GM04503 (cell line): ENCODE measurements at places on chromosomes 4 and X.

DNA sequence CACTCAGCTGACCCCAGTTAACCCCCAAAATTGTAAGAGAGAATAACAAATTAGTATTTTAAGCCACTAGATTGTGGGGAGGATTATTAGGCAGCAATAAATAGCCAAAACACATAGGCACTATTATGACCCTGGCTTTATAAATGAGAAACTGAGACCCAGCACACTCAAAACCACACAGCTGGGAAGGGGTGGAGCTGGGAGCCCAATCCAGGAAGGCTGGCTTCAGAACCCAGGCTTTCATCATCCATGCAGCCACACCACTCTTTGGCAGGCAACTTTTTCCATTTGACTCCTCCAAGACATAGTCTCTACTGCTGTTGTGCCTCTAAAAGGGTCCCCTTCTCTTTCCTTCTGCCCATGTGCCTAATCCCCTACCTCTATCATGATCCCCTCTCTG is 253.8 kb downstream of the DHX15 start:
- DNase-seq, result no peak

- no peak for DNase-seq
These were observed 102.6 kb downstream of the FSTL5 start for GRCh38 chr4:162061214-162061613.

- no peak for DNase-seq
These were observed 274.3 kb upstream of the NR3C2 start for GRCh38 chr4:148716431-148717052.

DNA sequence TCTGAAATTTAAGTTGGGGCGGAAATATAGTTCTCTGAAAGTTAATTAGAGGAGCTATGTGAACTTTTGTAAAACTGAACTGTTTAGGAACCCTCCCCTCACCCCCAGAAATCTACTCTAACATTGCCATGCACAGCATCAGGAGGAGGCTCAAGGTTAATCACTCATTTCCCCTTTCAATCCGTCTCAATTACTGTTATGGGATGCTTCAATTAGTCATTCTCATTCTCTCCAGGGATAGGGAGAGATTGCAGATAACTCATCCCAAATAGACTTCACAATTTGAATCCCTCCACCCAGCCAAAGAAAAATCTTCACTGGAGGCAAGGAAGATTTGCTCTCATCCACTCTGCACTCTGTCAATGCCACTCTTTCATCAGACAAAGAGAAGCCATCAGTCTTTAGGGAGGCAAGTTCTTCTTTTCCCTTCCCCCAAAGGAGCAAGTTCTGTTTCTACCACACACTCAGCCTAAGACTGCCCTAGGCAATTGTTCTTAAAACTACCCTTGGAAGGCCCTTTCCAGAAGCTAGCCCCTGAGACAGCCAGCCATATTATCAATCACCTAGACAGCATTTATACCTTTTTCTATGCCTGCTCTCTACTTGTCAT is 140.4 kb downstream of the SLC10A7 start:
- DNase-seq, result no peak

- no peak for DNase-seq
These were observed 3.4 kb upstream of the SEC24D start for GRCh38 chr4:118839221-118839927.

DNA sequence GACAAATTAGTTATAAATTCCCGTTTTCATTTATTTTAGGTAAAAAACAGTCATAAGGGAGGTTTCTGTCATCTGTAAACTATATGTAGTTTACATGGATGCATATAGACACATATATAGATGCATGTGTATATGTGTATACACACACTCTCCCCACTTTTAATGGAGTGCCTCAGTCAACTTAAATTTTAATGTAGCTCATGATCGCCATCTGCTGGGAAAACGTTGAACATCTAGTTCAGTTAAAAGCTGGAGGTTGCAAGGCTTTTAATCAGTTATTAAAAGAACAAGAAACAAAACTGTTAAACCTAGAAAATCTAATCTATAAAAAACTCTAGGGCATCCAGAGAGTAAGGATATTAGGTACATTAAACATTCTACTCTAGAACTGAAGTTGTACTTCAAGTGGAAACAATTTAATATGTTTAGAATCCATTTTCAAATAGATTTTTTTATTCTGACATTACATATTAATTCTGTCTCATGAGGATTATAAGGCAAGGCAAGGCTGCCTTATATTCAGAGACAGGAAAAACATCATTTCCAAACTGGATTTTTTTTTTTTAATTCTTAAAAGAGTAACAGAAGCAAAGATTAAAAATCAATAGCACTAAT is 122.6 kb downstream of the SHISA3 start:
- DNase-seq, result no peak

DNA sequence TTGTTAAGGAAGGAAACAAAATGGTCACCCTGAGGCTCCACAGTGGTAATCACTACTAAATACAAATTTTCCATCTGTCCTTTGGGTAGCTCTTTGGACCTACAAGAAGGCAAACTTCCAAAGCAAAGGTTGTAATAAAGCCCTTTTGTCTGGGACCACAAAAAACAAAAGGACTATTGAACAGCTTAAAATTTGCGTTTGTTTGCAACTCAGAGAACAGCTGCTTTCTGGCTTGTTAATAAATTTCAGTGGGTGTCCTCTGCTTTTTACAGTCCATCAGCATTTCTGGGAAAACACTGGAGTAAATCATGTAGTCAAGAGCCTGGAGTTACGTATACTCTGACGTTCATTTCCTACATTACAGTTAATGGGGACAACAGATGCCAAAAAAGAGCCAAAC is 439.7 kb upstream of the DIAPH2 start:
- no peak for DNase-seq

GRCh38 chrX:46820391-46821100 is 16.3 kb upstream of the RP2 start:
- no peak for DNase-seq

DNA sequence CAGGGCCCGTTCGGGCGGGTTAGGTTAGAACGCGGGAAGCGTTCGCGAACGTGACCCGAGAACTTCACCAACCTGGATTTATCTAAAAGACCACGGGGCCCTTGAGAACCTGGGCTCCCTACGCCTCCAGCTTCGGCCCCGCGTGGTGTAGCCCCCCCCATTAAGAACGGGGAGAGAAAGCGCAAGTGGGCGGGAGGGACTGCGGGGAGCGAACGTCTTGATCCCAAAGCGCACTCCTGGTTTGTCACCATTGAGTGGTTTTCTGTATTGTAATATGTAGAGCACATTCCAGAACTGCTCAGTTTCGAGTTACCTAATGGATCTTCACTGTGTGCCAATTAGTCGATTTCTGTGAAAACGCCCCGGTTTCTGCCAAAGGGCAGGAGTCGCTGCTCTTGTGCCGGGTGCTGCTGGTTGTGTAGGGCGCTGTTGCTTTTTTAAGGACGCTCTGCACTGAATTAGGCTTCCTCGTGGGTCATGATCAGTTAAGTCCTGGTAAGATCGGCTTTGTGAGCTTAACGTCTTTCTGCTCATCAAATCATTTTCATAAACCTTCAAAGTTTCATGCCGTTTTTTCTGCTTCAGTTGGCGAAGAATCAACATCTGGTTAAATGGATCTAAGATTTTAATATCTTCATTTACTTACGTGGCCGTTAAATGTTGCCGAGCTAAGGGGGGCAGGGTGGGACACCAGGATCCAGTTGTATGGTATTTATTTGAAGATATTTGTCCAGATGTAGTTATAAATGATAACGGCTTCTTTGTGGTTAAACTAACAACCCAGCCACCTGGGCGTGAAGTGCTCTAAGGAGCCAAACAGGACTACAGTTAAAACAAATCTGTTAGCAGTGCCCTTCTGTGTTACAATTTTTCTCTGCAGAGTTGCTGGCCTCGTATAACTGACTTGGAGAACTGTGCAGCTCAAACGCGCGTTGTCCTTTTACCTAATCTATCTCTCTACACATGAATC is 809 bp downstream of the MND1 start:
- peak; percentile 29 for DNase-seq

DNA sequence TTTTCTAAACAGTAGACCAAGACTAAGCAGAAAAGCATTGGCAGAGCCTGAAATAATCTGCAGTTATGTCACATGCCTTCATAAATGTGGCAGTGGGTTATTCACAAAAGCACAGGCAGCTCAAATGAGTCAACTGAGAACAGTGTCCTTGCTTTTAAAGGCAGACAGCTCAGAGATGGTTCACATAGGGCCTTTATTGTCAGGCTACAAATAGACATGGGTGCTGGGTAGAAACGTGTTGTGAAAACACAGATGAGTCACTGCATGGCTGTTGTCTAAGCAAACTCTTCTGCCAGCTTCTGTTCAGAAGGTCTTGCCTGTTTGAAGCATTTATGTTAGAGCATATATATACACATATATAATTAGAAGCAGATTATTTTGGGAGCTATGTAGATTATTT is 118.0 kb downstream of the SLC4A4 start:
- peak; percentile 92 for DNase-seq

DNA sequence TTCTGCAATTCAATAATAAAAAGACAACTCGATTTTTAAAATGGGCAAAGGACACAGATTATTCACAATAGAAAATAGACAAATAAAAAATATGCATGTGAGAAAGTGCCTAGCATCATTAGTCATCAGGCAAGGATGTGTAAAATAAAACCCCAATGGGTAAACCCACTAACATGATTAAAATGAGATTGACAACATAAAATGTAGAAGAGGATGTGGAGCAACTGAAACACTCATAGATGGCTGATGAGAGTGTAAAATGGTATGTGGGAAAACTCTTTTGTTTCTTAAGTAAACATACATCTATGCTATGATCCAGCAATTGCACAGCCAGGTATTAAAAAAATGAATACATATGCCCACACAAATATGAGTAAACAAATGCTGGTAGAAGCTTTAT is 177.6 kb downstream of the IQCM start:
- DNase-seq, result peak; percentile 55

- no peak for DNase-seq
These were observed 59.3 kb upstream of the RPL34 start for GRCh38 chr4:108561116-108561515.

DNA sequence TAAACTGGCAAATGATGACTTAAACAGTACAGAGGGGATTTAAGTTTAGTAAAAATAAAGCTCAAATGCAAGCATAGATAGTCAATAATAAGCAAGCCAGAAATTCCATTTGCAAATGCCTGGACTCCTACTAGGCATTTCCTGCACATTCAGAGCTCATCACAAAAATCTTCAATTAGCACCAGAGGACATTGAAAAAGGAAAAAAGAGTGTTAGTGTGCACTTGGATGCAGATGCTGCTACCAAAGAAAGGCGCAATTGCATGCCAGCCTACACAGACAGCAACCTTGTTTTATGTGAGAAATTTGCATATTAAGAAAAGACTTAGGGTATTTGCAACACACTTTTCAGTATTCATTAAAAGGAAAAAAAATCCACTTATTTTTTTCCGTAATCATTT is 282.1 kb downstream of the GRIA2 start:
- DNase-seq, result no peak

GRCh38 chr4:161564230-161564834 is 599.5 kb downstream of the FSTL5 start:
- no peak for DNase-seq

DNA sequence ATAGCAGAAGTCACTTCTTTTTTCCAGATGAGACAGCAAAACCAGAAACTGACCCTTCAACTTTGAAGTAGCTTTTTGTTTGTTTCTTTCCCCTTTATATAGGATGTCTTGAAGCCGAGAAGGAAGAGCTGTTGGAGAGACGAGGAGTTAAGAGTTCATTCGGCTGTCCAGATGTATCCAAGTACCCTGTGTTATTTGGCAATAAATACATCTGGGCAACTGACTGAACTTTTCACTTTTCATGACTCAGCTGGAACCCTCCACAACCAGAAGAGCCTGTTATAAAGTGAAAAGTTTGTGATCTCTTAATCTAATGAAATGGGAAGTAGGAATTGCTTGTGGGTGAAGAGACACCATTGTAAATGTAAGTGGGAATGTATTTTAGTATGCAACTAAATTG is 131.2 kb downstream of the HTR2C start:
- no peak for DNase-seq

DNA sequence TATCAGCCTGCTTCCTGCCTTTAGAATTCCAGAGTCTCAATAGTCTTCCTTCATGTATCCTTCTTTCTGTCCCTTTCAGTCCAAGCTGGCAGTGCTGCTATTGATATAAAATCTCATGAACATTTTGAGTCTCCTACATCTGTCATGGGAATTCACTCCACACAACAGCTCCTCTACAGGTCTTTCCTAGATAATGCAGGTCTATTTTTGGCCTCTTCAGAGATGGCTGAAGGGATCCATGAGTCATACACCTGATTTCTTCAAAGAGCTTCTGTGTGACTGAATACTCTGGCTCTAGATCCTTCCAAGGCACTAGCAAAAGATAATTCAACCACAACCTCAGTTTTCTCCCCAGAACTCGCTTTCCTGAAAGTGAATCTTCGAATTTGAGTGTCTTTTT is 115.4 kb downstream of the STPG2 start:
- DNase-seq, result no peak

DNA sequence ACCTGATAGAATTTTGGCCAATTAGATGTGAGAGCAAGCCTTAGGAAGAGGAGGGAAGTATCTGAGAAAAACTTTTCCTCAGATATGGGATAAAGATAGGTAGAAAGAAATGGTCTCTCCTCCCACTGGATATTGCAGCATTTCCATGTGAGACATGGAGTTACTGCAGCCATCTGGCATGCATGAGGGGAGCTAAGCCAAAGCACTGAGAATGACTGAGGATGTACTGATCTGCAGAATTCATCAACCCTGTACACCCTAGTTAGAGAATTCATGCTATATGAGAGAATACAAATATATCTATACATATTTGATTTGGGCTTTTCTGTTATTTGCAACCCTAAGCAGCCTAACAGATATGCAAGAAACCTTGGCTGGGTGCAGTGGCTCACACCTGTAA is 52.5 kb upstream of the RPL34 start:
- DNase-seq, result no peak

DNA sequence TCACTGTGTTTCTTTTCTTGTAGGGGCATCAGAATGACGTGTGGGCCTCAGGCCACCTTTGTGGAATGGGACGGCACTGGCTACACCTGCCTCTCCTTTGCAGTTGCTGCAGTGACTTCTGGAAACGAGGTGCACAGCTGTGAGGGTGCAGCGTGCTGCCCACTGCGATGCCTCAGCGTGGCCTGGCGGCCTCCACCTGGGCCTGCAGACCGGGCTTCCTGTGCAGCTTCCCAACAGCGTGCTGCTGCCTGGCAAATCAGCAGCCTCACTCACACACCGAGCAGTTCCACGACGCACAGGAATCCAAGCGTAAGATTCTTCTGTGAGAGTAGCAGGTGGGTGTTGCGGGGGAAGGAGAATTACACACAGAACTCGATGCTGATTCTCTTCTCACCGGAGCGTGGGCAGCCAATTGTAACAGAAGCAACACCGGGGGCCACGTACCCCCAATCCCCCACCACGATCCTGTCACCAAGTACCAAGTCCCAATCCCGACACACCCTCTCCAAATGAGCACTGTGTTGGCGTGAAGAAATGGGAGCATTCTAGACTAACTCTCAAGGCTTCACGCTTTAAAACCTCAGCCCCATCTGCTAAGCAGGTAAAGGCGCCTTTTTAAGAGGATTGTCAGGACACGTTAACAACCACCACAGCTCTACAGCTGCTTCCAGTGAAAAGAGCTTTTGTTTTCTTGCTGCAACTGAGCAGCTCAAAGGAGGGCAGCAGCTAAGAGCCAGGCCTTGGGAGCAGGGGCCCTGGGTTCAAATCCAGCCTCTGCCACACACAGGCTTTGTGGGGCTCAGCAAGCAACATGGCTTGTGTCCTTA is 16.9 kb downstream of the WDR1 start:
- no peak for DNase-seq
